ENCODE measurements at places on chromosomes 3 and 15.

DNA sequence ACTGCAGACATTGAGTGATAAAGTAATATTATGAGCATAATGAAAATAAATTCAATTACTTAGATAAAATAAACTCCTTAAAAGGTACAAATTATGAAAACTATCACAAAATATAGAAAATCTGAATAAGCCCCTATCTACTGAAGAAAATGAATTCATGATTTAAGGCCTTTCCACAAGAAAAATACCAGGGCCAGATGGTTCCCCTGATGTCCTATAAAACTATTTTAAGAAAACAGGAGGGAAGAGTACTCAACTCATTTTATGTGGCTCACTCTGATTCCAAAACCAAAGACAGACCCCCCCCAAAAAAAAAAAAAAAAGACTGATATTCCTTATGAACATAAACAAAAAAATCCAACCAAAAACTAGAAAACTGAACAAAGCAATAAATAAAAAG is 59.9 kb downstream of the ADAM10 start:
- DNase-seq = no peak

DNA sequence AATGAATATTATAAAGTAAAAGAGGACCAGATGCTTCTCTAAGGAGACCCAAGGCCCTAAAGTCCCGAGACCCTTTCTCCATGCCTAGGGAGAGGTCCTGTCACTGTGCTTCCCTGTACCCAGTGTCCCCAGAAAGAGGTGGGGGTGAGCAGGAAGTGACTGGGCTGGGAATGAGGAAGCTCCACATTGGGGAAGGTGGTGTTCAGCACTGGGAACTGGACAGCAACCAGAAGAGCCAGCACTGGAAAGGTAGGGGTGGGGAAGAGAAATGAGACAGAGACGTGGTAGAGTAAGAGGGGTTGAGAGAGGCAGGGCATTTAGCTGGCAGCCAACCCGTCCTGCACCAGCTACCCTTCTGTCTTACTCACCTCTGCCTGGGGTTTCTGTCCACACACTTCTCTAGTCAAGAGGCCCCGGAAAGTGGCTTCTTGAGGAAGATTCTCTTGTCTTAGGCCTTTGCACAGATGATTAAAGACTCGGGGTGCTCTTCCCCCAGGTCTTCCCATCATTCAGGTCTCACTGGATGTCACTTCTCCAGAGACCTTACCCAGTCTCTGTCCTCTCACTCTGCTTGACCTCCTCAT is 12.2 kb downstream of the RRP9 start:
- DNase-seq = no peak

DNA sequence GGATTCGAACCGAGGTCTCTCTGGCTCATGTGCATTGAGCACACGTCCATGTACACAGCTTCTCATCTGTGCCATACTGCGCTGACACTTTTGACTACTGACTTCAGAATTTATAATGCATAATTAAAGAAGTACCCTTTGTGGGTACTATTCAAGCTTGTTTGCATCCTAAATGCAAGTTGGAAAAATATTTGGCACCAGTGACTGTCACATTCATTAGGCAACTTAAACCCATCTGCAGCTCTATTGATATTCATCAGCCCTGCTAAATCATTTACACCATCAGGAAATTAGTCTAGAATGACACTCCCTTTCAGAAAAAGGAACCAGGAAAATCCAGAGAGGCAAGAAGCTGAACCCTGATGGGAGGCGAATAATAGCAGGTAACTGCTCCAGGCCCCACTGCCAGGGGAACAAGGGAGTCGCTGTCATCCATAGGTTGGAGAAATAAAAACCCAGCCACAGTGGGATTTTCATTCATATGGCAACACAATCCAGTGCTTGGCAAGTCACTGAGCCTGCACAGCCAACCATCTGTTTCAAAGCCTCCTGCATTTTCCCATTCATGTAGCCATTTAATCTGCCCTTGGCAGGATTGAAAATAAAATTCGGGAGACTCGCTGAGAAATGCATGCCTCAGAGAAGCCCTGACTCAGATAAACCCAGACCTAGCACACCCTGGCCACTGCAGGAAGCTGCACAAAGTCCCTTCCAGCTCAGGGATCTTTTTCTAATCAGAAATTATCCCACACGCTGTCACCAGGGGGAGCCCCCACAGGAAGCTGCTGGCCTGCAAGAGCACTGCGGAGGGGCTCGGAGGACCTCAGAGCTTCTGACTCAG is 103.0 kb upstream of the VEPH1 start:
- peak; percentile 70 for DNase-seq

- DNase-seq = peak; percentile 95
These were observed 15.2 kb downstream of the PRICKLE2 start for GRCh38 chr3:64209866-64210621.

GRCh38 chr3:41164777-41165176 is 34.5 kb upstream of the CTNNB1 start:
- DNase-seq = no peak

GRCh38 chr3:28328188-28329151 is 20.1 kb upstream of the ZCWPW2 start:
- no peak for DNase-seq

DNA sequence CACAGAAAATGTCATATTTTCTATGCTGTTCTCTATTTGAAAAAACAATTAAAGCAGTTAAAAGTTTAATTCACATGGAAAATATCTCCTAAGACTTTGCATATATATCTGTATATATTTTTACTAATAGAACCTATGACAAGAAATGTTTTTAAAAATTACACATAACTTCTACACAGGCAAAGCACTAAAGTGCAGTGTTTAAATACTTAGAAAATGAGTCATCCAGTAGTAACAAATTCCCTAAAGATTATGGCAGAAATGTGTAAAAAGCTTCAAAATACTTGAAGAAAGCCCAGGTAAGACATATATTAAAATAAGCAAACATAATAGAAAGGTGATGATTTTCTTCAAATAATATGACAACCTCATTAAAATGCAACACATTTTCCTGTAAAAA is 236.6 kb downstream of the TBC1D5 start:
- DNase-seq = no peak

- DNase-seq = no peak
These were observed 24.6 kb upstream of the AP4E1 start for GRCh38 chr15:50883903-50884302.

GRCh38 chr3:172388412-172389078 is 59.7 kb downstream of the GHSR start:
- no peak for DNase-seq

DNA sequence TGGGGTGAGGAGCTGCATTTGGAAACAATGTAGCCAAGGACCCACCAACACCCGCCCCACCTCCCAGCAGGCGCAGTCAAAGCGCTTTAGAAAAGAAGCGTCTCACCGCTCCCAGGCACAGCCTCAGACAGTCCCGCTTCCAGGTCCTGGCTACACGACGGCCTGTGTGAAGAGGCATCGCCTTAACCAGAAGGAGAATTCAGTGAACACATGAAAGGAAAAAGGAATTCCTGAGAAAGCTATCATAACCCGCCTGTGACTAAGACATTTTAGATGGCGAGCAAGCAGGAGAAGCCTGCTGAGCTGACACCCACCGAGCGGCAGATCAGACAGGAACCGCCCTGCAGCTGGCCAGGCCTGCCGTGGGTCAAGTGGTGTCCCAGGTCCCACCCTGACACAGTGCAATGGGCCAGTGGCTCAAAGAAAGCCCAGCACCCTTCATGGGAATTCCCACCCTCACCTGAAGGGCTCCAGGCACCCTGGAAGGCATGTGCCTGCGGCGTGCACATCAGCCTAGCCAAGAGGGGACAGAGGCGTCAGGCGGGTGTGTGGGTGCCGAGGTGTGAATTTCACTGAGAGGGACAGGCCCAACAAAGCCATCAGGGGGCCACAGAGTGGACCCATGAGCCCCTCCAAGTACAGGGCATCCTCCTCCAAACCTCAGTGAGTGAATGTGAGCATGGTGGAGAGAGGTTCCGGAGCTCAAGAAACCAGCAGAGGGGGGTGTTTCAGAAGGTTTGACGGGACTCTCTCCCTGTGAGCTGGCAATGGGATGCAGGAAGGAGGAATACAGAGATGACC is 144.8 kb downstream of the NSMCE3 start:
- DNase-seq = peak; percentile 62

DNA sequence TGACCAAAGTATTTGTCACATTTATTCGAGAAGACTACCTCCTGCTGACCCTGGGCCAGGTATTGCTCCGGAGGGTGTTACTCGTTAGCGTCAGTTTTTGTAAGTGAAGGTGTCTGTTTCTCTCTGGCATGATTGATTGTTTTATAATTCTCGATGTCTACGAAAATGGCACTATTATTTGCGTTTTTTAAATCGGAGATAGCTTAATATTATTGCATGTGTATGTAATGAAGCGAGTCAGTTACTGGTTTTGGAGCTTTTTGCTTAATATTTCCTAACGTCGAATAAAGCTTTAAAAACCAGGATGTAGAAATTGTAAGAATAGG is 439 bp downstream of the DZIP3 start:
- DNase-seq = no peak

DNA sequence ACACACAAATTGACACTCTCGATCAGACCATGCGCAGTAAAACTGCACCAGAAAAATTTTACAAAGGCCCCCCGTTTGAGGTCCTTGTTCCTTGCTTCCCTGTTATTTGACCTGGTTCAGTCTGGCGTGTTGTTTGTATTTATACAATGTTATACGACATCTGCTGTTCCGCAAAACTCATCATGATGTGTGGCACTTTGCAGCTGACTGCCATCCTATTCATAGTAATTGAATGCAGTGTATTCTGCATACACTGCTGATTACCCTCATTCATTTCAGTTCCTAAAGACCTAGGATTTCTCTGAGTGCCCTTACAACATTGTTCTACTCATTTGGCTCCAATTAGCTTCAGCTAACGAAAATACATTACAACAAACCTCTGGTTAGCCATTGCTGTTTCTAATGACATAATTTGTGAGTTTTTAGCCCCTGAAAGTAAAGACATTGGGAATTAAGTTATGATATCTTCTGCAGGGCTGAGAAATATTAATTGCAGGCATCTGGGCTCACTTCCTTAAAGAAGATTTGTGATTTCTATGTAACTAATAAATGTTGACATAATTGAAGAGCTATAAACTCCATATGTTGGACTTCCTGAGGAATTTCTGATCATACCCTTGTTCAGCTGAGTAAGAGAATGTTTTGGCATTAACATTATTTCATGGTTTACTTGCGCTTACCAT is 75.7 kb downstream of the C3orf38 start:
- no peak for DNase-seq

DNA sequence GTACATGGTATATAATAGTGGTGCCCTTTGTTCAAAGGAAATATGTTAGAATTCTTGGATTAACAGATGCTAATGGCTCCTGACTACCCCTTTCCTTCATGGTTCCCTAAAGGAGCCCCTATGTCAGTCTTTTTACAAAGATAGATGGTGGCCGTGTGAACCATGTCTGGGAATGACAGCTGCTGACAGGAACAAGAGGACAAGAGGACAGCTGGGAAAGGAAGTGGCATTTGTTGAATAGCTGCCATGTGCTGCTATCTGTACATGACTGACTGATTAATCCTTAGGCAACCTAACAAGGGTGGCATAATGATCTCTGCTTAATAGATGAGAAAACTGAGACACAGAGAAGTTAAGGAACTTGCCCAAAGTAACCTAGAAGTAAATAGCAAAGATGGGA is 321.7 kb downstream of the ZNF621 start:
- no peak for DNase-seq

DNA sequence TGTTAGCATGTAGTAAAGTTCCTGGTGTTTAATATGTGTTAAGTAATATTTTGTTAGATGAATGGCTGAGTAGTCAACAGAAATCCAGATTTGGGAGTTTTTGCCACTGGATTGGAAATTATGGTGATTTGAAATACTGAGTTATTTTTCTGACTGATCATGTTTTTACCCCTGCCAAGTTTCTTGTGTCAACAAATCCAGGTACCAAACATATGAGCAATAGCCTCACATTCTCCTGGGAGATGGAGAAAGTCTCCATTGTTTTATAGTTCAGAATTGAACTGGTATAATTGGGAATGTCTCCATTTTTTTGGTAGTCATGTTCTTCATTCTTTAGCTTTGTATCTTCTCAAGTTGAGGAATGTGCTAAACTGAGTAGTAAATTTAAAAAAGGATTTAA is 767.2 kb upstream of the LMCD1 start:
- DNase-seq = no peak

- DNase-seq = no peak
These were observed 14.9 kb downstream of the DPH3 start for GRCh38 chr3:16249886-16250285.

DNA sequence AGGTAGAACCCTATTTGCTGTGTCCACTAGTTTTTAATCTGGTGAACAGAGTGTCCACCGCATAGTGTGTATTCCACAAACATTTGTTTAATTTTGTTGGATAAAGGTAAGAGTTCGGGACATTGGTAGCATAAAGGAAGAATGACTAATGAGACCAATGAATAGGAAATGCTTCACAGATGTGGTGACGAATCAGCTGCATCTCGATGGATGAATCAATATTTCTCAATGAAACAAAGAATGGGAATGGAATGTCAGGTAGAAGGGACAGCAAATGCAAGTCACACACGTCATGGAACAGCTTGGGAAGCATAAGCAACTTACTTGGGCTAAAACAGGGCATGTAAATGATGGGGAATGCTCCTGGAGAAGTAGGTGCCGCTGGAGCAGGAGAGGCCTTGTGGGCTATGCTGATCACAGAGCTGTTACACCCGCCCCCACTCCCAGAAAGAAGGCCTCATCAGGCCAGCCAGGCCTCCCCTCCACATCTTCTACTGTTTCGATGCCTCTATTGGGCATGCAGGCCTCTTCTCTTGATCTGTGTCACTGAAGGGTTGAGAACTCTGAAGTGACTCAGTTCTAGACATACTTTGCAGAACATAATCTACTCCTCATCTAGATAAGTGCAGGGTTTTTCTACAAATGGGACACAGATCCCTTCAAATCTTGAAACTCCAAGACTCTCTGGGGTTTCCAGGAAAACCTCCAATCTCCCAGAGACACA is 120.0 kb upstream of the GADL1 start:
- DNase-seq = no peak

- DNase-seq = no peak
These were observed 183.1 kb upstream of the CGNL1 start for GRCh38 chr15:57193161-57193560.

DNA sequence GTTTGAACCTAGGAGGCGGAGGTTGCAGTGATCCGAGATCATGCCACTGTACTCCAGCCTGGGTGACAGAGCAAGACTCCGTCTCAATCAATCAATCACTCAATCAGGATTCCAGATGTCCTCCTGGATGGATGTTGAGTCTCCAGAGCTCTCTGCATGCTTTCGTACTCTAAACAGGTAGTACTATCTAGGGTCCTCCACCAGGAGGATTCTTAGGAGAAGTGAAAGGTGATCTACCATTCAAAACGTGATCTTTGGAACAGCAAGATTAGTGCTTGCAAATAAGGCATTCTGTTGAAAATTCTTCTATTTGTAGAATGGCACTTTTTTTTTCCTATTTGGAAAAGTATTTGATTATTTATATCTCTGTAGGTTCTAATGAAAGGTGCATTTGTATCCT is 34.3 kb downstream of the CNOT10 start:
- DNase-seq = no peak

- DNase-seq = no peak
These were observed 1060.0 kb downstream of the NAALADL2 start for GRCh38 chr3:175919133-175919532.

Measured in sigmoid colon (tissue), 7 donors.